Fibroblast of upper back skin (primary cell): ENCODE measurements at places on chromosomes 11 and 22.

- no peak for DNase-seq
These were observed 20.7 kb downstream of the OR5B21 start for GRCh38 chr11:58487170-58487569.

GRCh38 chr22:32475468-32476010 lies 928 bp downstream of the FBXO7 start:
- no peak for DNase-seq

DNA sequence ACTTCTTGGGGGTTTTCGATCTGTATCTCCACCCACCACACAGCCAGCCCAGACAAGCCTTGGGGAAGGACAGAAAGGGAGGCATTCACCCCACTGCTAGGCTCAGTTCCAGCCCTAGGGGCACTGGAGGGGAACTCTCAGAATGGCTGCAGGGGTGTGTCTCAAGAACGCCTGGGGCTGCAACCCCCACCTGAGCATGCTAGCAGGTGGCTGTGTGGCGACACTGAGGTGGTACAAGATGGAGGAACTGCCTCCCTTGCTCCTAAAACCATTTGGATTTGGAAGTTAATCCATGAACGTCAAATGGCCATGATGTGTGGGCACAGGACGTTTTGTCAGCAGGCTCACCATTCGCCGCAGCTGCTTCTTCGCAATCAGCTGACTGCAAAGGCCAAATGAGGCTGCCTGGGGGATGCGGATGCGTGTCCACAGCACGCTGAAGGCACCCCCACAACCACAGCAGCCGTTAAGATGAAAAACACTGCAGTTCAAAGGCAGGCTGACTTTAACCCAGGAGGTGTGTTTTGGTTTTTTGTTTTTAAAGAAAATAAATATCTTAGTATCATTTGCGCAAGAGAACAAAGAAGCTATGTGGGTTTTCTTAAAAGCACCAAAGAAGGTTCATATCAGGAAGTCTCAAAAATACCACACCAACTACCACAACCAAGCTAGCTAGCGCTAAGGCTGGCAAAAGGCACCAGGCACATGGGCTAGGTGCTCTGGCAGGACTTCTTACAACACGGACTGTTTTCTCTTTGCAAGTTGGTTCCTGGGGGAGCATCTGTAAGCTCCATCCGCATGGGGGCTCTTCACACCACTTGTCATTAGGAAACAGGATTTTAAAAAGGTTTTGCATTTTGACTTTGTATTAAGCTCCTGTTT lies 22.2 kb upstream of the NAP1L4 start:
- no peak for DNase-seq

DNA sequence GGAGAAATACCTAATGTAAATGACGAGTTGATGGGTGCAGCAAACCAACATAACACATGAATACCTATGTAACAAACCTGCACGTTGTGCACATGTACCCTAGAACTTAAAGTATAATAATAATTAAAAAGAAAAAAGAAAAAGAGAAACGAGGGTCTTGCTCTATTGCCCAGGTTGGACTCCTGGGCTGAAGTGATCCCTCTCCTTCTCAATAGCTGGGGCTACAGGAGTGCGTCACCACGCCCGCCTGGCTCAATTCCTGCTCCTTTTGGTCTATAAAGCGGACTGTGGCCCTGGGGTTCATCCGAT lies 521 bp upstream of the PTS start:
- DNase-seq, result no peak

DNA sequence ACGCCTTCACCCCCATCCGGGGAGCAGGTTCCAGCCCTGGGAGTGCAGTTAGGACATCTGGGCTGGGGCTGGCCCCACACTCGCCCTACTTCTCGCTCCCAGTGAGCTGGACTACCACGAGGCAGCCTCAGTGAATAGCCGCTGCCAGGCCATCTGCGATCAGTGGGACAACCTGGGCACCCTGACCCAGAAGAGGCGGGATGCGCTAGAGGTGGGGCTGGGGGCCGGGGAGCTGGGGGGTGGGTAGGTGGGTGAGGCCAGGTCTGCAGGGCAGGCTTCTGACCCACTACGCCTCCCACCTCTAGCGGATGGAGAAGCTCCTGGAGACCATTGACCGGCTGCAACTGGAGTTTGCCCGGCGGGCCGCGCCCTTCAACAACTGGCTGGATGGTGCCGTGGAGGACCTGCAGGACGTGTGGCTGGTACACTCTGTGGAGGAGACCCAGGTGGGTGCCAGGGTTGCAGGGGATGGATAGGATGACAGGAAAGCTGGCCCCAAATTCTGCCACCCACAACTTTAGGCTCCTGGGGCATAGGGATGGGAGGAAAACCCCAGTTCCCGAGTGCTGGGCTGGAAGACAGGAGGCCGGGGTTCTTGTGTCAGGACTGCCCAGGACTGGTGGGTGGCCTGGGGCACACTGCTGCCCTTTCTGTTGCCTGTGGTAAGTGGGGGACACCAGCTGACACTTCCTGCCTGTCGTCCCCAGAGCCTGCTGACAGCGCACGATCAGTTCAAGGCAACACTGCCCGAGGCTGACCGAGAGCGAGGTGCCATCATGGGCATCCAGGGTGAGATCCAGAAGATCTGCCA lies 8.3 kb downstream of the CTSF start:
- DNase-seq, result no peak

GRCh38 chr11:118618115-118618990 lies 10.9 kb downstream of the PHLDB1 start:
- DNase-seq, result peak; percentile 68
